ENCODE measurements at places on chromosomes 11 and 22.

DNA sequence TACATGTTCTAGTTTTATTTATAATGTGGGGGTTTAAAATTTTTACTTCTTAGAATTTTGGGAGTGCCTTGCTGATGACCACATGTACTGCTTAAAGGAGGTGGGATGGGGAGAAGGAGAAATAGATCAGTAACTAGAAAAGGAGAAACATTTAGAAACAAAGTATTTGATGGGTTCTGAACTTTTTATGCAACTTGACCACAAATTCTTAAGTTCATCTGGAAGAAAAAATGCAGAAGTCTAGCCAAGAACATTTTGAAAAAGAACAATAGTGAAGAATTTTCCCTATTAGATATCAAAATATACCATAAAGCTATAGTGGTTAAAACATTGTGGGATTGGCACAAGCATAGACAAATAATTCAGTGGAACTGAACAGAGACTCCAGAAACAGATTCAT, 73.3 kb upstream of the AMPD3 start:
- DNase-seq, result no peak

DNA sequence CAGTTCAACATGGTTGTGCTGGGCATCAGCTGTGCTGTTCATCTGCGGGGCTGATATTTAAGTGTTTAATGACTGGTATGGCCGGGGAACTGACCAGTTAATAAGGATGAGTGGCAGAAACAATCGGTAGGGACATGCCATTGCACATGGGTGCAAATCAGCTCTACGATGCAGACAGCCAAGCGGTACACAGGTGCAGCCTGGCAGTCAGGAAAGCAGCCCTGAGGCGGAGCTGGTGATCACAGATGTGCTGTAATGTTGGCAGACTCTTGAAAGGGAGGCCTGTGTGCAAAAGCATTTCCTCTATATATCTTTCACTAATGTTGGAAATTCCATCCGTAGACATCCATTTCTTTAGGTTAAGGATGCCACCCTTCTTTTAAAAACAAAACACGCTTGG, 1.1 kb downstream of the MMP20 start:
- no peak for DNase-seq

- DNase-seq, result no peak
These were observed 683 bp downstream of the PLA2G6 start for GRCh38 chr22:38180841-38181452.

DNA sequence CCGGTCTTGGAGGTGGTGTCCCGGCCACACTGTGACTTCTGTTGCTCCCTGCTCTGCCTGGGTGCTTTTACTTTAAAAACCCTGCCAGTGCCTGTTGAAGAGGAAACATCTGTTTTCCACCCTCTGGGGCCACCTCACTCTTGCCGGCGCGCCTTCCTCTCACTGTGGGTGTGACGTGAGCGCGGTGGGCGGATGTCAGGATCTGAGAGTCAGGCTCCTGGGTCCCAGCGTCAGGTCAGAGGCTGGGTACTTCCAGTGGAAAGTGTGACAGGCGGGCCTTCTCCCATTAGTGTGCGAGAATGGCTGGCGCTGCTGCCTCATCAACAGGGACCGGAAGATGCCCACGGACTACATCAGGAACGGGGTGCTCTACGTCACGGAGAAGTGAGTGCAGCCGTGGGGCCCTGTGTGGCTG, 54.2 kb downstream of the GRAMD4 start:
- DNase-seq, result peak; percentile 91

DNA sequence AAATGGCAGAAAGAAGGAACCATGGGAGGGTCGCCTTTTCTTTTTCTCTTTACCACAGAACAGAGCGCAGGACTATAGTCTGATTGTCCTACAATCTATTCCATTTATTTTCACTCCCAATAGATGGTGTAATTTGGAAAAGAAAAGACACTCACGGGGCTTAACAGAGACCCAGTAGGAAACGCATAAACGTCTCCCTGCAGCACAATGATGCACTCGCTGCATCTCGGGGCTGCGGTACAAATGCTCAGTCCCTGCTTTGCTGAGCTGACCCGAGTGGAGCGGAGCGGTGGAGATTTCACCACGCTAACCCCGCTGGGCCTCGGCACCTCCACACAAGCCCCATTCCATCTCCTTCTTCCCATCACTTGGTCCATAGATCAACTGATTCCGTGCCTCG, 1.5 kb downstream of the FEZ1 start:
- no peak for DNase-seq

DNA sequence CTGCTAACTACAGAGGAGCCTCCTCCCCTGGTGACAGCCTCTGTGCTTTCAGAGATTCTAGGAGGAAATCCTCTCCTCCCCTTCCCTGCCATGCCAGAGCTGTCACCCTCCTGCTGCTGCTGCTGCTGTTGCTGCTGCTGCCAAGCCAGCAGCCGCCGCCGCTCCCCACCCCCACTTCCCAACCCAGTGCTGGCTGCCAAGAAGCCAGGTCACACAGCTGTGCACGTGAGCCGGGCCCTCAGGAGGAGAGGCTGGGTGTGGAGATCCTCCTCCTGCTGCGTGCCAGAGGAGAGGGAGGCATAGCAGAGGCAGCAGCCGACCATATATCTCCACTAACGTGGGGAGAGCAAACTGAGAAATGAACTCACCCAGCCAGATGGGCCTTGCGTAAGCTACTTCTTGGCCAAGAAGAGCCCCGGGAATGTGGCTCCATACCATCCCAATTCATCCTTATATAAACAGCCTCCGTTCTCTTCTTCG, 12.4 kb downstream of the CRY2 start:
- no peak for DNase-seq

DNA sequence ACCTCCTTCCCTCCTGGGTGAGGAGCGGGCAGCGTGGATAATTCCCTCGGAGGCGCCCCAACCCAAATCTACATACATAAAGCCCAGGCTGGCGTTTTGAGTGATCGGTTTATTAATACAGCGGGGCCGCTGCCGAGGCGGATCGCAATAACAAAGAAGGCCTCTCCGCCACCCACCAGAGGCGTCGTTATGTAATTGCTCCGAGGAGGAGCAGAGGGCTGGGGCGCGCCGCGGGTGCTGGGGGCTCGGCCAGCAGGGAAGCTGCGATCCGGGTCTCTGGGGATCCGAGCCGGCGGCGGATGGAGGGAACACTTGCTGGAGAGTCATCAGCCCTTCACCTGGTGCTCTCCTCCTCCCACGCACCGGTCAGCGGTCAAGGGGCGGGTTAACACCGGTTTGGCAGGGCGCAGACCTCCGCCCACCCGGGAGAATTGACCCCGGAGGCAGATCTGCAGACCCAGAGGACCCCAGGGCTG, 6.4 kb upstream of the TP53I11 start:
- DNase-seq, result no peak

DNA sequence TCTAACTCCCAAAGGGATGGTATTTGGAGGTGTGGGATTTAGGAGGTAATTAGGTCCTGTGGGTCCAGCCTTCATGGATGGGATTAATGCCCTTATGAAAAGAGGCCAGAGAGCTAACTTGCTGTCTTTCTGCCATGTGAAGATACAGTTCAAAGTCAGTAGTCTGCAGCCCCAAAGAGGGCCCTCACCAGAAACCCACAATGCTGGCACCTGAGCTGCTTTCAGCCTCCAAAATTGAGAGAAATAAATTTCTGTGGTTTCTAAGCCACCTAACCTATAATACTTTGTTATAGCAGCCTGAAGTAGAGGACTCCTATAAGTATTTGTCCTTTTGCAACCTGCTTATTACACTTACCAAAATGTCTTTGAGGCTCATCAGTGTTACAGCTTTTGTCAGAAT, 16.2 kb downstream of the ATM start:
- DNase-seq, result no peak

GRCh38 chr11:123694551-123694950, 40.1 kb upstream of the SCN3B start:
- no peak for DNase-seq

DNA sequence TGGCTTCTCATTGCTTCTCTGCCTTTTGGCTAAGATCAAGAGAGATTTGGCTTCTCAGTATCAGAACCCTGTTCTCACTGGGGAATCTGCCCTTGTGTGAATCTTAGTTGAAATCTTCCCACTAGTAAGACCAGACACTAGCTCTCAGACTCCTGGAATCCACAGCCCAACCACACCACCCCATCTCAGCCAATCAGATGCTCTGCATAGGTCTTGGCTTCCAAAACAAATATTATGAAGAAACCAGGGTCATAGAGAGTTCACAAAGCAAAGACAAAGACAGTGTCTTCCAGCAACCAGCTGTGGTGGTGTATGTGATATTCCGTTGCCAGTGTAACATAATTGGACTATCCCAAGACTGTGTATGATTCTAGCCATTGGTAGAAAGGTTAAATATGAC, 5.4 kb downstream of the OR8B12 start:
- no peak for DNase-seq

GRCh38 chr11:1381793-1382425, 7.8 kb upstream of the BRSK2 start:
- DNase-seq, result peak; percentile 11

GRCh38 chr11:1733716-1734640, 16.4 kb downstream of the IFITM10 start:
- DNase-seq, result no peak

Measured in activated naive CD4-positive, alpha-beta T cell treated with anti-CD3 and anti-CD28 coated beads, Interleukin-2, amount 50 U/mL, for 16 hours (primary cell).